ENCODE measurements at places on chromosomes 4 and X.

- no peak for DNase-seq
Observed at GRCh38 chrX:153828723-153829548, 1.4 kb downstream of the PDZD4 start.

- no peak for DNase-seq
Observed at GRCh38 chr4:60259781-60260180, 940.3 kb upstream of the ADGRL3 start.

GRCh38 chr4:67035501-67035900, 509.8 kb downstream of the CENPC start:
- DNase-seq: no peak

GRCh38 chrX:50622751-50623150, 152.1 kb upstream of the DGKK start:
- no peak for DNase-seq

- no peak for DNase-seq
Observed at GRCh38 chrX:10906866-10907265, 204.3 kb upstream of the HCCS start.

DNA sequence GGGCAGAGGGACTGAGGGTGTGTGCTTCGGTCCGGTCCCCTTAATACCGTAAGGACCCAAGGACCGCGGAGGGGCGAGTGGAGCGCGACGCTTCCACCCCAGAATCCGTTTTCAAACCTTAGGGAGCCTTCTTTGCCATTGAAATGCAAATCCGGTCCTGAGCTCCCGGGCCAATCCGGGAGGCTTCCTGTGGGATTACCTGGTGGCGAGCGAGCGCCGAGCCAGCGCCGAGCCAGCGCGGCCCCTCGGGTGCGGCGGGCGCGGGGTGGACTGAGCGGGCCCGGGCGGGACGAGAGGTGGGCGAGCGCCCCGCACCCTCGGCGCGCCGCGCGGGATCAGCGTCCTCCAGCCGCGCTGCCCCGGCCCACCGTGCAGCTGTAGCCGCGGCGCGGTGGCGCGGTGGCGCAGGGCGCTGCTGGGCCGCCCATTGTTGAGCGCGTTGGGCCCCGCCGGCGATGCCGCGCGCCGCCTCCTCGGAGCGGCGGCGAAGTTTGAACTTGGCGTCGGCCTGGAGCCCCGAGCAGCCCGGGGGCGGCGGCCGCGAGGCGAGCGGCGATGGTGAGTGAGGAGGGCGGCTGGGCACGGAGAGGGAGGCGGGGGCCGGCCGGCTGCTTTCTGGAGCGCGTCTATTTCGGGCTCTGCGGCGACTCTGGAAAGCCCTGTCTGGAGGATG, 208.7 kb downstream of the SOWAHB start:
- peak; percentile 19 for DNase-seq

DNA sequence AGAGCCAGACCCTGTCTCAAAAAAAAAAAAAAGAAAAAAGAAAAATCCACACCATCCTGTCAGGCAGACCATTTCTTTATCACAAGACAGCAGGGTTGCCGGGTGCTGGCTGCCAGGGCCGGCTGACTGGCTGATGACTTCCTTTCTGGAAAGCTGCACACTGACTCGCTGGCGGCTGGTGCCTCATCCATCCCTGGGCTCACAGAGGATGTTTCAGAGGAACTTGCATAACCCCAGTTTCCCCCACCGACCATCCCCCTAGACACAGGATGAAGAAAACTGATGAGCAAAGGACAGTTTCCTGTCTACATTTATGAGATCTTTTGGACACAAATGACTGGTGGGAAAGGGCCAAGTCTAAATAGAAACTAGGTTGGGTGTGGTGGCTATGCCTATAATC, 14.1 kb downstream of the HPSE start:
- no peak for DNase-seq

DNA sequence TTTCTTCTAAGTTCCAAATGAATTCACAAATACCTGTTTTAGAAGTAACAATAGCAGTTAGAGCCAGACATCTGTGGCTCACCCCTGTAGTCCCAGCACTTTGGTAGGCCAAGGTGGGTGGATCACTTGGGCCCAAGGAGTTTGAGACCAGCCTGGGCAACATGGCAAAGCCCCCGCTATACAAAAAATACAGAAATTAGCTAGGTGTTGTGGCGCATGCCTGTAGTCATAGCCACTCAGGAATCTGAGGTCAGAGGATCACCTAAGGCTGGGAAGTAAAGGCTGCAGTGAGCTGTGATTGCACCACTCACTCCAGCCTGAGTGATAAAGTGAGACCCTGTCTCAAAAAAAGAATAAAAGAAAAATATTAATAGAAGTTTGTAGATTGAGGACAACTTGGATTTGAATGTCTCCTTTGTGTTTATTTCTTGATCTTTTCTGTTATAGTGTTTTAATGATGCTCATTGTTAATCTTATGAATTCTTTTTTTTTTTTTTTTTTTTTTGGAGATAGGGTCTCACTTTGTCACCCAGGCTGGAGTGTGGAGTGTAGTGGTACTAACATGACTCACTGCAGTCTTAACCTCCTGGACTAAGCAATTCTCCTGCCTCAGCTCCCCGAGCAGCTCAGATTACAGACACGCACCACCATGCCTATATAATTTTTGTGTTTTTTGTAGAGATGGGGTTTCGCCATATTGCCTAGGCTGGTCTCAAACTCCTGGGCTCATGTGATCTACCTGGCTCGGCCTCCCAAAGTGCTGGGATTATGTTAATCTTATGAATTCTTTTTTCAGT, 30.7 kb upstream of the RAPGEF2 start:
- DNase-seq: no peak

DNA sequence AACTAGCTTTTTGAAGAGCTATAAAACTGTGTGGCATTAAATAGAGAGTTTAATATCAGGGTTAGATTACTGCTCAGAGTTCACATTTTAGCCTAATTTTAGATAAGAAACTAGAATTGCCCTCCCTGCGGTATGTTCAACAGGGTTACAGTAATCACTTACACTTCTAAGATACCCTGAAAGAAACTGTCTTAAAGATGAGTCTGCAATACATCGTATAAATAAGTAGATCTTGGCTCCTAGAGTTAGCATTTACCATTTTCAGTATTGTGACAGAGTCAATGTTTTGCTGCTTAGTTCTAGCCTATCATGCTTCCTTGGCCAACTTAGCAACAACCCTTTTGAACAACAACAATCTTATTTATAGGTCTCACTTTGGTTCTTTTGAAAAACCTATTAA, 217.8 kb upstream of the NDST4 start:
- DNase-seq: no peak

DNA sequence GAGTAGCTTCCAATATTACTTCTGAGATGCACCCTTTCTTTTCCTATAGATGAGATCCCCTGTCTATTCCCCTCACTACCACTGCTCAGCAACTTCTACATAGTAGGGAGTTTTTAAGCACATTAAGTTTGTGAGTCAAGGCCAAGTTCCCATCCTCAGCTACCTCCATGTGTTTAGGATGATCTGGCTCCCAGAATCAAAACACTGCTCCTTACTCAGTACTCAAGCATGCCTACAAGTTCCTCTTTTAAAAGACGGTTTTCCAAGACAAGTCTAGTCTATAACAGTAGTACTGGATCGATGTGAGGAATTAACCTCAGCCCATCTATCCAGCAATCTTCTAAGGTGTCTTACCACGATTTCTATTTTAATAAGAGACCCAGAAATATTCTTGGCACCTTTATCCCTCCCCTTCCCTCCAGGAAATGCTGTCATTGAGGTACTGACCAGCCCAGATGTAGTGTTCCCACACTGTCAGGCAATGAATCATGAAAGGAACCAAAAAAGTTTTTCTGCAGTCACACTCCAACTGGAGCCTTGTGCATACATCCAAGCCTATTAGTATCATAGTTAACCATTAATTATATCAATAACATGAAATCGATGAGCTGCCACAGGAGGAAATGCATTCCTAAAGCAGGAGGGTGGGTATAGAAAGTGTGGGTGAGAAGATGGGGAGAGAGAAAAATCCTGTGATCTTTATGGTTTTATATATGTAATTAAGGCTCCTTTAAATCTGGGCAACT, 29.6 kb downstream of the AREG start:
- no peak for DNase-seq

DNA sequence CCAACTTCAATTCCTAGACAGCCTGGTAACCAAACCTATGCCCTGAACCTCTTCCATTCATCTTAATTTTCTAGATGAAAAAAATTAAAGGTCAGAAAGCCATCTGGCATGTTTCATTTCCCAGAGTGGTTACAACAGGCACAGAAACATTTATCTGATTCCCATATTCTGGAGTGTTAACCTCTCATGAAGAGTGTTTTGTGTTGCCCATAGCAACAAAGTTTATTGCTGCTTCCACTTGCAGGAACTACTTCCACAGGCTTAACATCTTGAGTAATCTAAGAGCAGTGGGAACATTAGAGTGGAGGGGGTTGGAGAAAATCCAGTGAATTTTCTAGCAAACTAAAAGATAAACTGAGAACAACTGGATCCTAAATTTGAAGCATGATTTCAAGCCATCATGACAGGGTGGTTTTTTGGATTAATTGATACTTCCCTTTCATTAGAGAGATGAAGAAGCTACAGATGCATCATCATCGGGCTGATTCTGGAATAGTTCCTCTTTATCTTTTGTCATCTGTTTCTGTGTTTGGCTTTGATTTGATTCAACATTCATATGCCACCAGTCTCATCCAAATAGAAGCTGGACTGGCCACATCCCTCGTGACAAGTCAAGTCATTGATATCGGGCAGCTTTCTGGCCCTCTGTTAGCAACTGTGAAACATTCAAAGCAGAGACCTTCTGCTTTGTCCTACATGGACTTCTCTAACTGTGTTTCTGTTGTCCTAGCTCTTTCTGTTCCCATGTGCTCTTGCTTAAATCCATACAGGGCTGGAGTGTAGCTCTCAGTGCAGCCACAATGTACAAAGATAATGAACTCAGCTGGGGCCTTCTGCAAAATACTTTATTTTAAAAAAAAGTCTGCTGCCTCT, 167.3 kb downstream of the MID1IP1 start:
- DNase-seq: no peak

GRCh38 chr4:189081826-189082225, 858.8 kb upstream of the FRG1 start:
- DNase-seq: no peak

DNA sequence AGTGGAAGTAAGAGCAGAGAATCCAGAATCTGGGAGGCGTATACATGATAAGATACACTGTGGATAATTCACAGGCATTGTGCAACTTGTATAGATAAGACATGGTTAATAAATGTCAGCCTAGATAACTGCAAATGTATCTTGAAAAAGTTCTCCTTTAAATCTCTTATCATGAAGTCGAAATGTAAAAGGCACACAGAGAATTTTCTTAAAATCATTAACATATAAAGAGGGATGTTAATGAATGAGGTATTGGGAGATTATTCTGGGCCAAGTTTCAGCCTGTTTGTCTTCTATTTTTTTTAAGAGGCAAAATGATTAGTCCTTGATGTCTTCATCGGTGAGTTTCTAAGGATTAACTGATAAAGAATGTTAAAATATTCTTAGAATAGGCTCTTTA, 835 bp downstream of the TDO2 start:
- no peak for DNase-seq

DNA sequence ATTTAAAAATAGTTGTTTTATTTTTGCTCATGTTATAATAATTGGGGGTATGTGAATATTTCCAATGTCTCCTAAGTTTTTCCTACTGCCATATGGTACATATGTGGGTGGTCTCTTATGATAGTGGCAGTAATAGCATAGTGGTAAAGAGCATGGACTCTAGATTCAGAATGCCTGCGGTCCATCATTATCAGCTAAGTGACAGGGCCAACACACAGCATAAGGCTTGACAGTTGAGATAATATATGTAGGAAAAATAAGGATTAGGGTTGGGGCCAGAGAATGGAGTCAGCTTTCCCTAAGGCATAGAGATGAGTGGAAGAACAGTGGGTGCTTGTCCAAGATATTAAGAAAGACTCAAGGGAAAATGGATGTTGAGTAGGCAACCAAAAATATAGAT, 2707.5 kb downstream of the PCDH7 start:
- DNase-seq: no peak

DNA sequence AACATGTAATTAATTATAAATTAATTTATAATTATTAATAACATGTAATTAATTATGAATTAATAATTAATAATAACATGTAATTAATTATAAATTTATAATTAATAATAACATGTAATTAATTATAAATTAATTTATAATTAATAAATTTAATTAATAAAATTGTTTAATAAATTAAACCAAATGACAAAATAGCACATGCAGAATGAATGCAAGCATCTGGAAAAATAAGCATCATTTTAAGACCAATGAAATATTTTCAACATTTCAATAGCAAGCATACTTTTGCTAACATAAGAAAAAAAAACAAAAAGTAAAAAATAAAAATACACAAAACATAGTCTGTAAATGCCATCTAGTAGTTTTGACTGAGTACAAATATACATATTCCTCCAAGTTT, 21.8 kb downstream of the GYPE start:
- DNase-seq: no peak

- DNase-seq: no peak
Observed at GRCh38 chr4:113499166-113499565, 262.4 kb downstream of the CAMK2D start.

DNA sequence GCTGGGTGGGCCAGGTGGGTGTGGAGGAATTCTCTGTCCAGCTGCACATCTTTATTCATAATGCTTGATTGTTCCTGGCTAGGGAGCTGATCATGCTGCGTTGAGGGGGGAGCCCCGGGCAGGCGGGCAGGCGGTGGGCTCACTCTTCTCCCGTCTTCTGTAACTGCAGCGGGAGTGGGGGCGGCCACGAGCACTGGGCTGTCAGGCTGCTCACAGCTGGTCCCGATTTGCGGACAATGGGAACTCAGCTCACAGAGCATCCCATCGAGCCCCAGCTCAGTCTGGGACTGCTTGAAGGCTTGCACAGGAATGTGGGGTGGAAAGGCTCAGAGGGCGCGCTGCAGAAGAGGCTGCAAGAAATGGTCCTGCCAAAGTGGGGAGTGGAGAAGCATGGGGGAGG, 63.8 kb downstream of the EFNB1 start:
- no peak for DNase-seq
